Activated T-helper 1 cell treated with anti-CD3 and anti-CD28 coated beads, Interleukin-2, amount 50 U/mL, for 16 hours (primary cell): ENCODE measurements at places on chromosomes 1 and 21.

DNA sequence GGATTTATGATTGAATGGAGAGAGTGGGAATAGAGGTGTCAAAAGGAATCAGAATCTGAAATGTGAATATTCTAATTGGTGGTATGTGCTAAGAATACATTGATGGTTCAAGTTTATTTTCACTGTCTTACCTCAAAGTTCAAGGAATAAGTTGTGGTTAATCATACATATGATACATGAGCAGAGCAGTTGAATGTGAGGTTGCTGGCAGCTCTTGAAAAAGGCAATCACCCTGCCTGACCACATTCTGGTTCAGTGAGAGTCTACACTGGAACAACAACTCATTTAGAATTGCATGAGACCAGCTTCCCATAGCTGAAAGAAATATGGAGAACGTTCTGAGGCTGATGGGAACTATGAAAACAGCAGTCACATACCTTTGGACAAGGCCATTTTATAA, 68.3 kb upstream of the ARHGAP29 start:
- DNase-seq, result no peak

GRCh38 chr1:88043834-88044233, 640.2 kb upstream of the PKN2 start:
- no peak for DNase-seq

DNA sequence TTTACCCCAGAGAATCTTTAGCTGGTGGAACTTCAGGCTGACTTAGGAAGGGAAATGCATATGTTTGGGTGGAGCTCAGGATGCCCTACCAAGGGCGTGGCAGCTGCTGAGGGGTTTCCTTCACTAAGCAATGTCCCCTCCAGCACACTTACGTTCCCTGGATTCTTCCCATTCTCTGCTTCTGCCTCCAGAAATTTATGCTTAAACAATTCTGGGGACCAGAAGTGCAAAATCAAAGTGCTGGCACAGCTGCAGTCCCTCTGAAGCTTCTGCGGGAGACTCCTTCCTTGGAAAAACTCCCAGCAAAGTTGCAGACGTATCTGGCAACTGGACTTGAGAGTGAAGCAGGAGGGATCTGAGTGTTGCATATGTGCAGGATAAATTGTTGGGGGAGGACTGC, 402.8 kb downstream of the PCP4 start:
- DNase-seq, result no peak

DNA sequence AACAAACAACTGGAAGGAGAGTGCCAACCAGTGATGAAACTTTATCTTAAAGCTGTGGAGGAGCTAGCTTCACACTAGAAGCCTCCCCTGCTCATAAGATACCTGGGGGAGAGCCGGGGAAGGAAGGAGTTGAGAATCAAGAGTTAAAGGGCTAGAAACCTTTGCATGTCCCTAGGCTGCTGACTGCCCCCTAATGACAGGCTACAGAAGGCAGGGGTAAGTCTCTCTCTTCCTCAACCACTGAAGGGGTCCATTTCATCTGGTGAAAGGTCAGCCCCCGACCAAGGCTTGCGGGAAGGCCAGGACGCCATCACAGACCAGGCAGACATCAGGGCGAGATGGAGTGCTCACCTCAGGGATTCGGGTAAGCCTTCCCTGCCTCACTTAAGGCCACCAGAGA, 65.6 kb upstream of the GRHL3 start:
- DNase-seq, result no peak

DNA sequence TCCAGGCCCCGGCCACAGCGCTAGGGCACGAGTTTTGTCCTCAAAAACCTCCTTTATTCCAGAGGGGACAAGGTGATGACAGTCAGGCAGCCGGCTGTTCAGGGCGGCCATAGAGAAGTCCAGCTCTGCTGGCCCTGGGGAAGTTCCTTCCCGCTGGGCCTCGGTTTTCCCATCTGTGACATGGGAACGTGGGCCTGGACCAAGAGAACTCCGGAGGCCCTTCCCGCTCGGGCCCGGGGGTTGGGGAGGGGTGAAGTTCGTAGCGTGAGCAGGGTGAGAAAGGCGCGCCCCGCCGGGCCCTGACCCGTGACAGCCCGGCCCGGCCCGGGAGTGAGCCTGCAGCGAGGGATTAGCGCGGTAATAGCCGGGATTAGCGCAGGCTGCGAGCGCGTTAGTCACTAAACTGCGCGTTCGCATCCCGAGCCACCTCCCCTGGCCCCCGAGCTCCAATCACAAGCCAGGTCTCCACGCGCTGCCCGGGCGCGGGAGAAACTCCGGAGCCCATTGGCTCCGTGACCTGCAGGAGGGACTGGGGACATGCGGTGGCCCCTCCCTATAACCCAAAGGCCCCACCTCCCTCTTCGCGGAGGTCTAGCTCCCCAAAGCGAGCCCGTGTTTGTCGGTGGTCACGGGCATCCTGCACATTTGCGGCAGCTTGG, 29.8 kb upstream of the PADI2 start:
- no peak for DNase-seq

DNA sequence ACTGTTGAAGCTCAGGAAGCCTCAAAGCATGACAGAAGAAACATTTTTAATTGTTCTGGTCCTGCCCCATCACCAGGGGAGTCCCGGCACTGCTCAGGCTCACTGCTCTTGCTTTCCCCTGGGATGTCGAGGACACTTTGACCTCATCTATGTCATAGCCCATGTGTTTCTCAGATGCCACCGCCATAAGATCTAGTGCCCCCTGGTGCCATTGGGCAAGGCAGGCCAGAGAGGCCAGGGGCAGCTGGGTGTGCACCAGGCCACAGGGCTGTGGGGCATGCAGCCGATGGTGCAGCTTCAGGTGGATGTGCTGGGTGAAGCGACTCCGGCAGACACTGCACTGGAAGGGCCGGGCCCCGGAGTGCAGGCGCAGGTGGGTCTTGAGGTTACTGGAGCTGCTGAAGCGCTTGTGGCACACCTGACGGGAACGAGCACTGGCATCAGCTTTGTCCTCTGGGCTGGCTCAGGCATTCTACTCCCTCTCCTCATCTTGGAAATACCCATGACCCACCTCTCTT, 7.7 kb upstream of the CRYBG2 start:
- DNase-seq, result no peak

GRCh38 chr1:33176362-33176850, 5.4 kb downstream of the TRIM62 start:
- no peak for DNase-seq

DNA sequence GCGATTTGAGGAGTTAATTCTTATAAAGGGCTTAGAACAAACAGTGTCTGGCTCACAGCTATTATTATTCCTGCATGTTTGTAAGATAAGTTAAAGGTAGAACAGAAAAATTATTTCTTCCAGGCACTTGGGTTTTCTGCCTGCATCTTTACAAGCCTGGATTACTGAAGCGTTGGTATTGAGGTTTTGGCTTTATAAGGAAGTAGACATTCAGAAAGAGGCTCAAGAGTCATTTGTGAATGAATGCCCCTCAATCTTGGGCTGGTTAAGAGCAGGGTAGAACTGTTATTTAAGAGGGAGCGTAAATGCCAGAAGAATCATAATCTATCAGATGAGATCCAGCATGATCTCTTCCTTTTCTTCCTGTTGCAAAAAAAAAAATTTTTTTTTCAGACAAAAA, 77.3 kb upstream of the ARID1A start:
- DNase-seq, result no peak

GRCh38 chr1:28508435-28508754, 2.6 kb downstream of the RCC1 start:
- DNase-seq, result no peak

- no peak for DNase-seq
Observed at GRCh38 chr1:228810878-228811711, 75.8 kb downstream of the RHOU start.

DNA sequence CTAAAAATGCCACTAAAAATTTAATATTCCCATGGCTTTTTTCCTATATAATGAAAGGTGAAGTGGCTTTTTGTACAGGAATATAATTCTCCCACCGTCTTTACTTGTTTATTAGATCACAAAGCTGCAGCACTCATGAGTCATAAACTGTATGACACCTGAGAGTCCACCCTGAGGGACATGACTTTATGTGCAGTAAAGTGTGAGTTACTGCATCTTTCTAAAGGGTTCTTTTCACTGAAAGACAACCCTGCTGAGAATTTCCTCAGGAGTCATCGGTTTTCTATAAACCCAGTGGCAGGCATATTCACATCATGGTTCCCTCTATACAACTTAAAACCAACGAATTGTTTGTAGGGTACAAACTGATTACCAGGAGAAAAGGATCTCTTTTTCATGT, 77.4 kb downstream of the APP start:
- no peak for DNase-seq

DNA sequence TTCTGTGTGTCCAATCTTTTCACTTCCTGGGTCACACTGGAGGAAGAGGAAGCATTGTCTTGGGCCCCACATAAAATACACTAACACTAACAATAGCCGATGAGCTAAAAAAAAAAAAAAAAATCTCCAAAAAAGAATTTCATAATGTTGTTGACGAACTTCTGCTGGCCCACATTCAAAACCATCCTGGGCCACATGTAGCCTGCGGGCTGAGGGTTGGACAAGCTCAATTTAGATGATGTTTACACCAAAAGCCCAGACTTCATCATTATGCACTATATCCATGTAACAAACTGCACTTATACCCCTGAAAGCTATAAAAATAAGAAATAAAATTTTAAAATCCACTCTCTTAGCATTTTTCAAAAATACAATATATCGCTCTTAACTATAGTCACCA, 187.8 kb upstream of the PTBP2 start:
- DNase-seq, result no peak

- no peak for DNase-seq
Observed at GRCh38 chr1:245232931-245233330, 78.1 kb downstream of the KIF26B start.

DNA sequence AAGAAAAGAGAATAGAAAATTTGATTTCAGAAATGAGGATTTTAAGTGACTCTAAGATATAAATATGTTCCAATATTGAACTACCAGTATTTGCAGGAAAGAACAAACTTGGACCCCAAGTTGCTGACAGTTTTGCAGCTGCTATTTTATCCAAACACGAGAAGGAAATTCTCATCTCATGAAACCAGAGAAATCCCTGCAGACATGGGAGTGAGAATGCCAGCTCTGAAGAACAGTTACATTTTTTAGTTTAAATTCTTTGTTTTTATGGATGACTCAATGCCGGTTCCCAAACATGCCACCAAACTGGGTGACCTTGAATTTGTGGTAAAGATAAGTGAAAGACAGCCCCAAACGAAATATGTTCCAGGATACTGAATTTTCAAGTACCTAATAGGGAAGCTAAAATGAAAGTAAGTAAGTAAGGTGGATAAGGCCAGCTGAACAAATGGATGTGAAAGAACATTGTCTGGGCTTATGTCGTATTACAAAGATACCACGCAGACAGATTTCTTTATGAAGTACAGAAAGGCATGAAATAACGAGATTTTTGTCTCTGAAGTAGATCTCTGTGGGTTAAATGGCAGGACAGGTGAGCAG, 19.9 kb downstream of the TLR5 start:
- no peak for DNase-seq

GRCh38 chr1:155645648-155646047, 35.6 kb downstream of the MSTO1 start:
- DNase-seq, result no peak
